ENCODE measurements at places on chromosomes 2 and 18. TPM values are rescaled to one million over a fixed set of nuclear protein-coding genes. Genes with fewer than 3 reads are reported as not detected.

- no peak for DNase-seq
Measured at GRCh38 chr2:65504814-65505697, 72.7 kb upstream of the SPRED2 start.

CREG2 gene
- 0.05 TPM for polyA plus RNA-seq

DNA sequence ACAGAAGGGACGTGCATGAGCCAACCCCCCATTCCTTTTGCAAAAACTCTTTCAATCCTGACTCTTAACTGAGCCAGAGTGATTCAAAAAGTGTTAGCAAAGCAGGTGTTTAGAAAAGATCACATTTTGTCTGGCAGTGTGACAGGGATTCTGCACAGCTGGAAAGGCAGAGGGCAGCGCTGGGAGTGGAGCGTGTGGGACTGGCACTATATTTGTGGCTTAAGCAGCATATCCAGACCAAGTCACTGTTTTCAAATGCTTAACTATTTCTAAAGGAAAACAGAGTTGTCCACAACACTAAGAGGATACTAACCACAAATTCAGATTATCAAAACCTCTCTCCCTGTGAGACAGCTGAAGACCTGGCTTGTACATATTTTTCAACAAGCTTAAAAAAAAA is 19.0 kb downstream of the CABYR start:
- DNase-seq = no peak

- DNase-seq = no peak
Measured at GRCh38 chr18:23939366-23939765, 75.2 kb upstream of the TTC39C start.

STPG4 gene
- polyA plus RNA-seq = not detected

ADRA2B gene
- 1.8 TPM for polyA plus RNA-seq

GRCh38 chr18:47150824-47151366 is 595 bp upstream of the HDHD2 start:
- DNase-seq = peak; percentile 41

FEV gene
- not detected for polyA plus RNA-seq

AQP12B gene
- polyA plus RNA-seq = not detected

TIGD1 gene
- 5.1 TPM for polyA plus RNA-seq

OTOS gene
- polyA plus RNA-seq = not detected

DNA sequence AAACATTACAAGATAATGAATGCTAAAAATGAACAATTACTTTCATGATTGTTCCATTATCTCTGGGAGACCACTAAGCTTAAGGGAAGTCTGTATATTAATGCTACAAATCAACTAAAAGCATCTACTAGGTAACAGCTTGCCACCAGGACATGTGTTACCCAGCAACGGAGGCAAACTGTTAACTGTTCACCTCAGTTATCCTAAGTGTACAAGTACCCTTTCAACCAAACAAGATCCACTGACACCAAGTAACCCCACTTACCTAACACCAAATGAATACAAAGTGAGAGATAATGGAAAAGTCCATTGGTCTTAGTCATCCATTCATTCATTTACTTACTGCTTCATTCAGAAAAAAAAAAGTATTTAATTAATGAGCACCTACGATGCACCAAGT is 54.7 kb upstream of the KIDINS220 start:
- DNase-seq = no peak

DNA sequence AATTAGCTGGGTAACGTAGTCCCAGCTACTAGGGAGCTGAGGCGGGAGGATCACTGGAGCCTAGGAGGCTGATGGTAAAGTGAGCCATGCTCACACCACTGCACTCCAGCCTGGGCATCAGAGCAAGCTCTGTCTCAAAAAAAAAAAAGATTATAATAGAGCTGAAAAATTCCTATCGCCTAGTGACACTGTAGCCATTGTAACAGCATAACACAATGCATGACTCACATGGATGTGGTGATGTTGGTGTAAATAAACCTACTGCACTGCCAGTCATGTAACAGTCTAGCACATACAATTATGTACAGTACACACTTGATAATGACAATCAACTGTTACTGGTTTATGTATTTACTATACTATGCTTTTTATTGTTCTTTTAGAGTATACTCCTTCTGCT is 39.6 kb downstream of the MGAT4A start:
- no peak for DNase-seq

CYP26B1 gene
- polyA plus RNA-seq = 1.5 TPM

GRCh38 chr2:11398750-11399437 is 54.5 kb upstream of the ROCK2 start:
- DNase-seq = no peak

- DNase-seq = no peak
Measured at GRCh38 chr2:102181919-102182635, 4.7 kb upstream of the IL1RL2 start.

GAL3ST2 gene
- 0.05 TPM for polyA plus RNA-seq

GRCh38 chr18:4658804-4659203 is 203.7 kb upstream of the DLGAP1 start:
- no peak for DNase-seq

- no peak for DNase-seq
Measured at GRCh38 chr2:119337749-119338148, 28.9 kb downstream of the C2orf76 start.

- peak; percentile 58 for DNase-seq
Measured at GRCh38 chr2:85785027-85785822, 31.4 kb downstream of the ATOH8 start.

DNA sequence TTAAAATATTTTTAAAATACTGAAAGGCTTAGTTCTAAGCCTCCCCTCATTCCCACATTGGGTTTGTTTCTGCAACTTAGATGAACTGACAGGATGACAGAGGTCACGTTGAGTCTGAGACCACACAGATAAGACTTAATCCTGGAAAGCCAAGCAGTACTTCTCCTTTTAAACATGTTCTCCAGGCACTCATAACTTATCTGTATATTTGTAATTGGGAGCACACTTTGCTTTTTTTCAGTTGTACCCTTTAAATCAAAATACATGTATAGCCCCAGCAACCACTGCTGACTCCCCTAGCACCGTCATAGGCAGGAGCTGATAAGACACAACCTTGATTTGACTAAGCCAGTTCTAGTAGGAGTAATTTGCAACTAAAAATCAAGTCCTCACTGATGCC is 394.8 kb downstream of the PID1 start:
- DNase-seq = no peak

- DNase-seq = no peak
Measured at GRCh38 chr2:168323529-168324021, 76.2 kb upstream of the STK39 start.

DNA sequence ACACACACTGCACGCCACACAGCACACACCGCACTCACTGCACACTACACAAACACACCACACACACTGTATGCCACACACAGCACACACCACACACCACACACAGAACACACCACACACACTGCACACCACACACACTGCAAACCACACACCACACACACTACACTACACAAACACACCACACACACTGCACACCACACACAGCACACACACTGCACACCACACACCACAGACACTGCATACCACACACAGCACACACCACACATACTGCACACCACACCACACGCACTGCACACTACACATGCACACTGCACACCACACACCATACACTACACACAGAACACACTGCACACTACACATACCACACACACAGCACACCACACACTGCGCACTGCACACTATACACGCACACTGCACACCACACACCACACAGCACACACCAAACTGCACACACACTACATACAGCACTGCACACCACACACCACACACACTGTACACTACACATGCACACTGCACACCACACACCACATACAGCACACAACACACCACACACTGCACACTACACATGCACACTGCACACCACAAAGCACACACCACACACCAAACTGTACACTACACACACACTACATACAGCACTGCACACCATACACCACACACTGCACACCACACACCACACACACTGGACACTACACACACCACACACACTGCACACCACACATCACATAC is 59.6 kb downstream of the ASB1 start:
- DNase-seq = no peak

- DNase-seq = peak; percentile 47
Measured at GRCh38 chr18:76708071-76708721, 114.2 kb upstream of the ZNF236 start.

GRCh38 chr2:164164602-164165001 is 428.8 kb upstream of the FIGN start:
- no peak for DNase-seq

GRCh38 chr2:235278771-235279355 is 215.0 kb upstream of the AGAP1 start:
- DNase-seq = no peak

GRCh38 chr2:128495996-128496547 is 177.4 kb upstream of the HS6ST1 start:
- DNase-seq = no peak

- no peak for DNase-seq
Measured at GRCh38 chr2:231715988-231716616, 7.8 kb downstream of the PTMA start.

SCYGR4 gene
- not detected for polyA plus RNA-seq

VAMP8 gene
- 25.5 TPM for polyA plus RNA-seq

GRCh38 chr18:37246779-37247340 is 318.7 kb downstream of the CELF4 start:
- no peak for DNase-seq

GRCh38 chr2:63056107-63057050 is 5.7 kb downstream of the OTX1 start:
- DNase-seq = no peak

FIGN gene
- polyA plus RNA-seq = 2.4 TPM

DNA sequence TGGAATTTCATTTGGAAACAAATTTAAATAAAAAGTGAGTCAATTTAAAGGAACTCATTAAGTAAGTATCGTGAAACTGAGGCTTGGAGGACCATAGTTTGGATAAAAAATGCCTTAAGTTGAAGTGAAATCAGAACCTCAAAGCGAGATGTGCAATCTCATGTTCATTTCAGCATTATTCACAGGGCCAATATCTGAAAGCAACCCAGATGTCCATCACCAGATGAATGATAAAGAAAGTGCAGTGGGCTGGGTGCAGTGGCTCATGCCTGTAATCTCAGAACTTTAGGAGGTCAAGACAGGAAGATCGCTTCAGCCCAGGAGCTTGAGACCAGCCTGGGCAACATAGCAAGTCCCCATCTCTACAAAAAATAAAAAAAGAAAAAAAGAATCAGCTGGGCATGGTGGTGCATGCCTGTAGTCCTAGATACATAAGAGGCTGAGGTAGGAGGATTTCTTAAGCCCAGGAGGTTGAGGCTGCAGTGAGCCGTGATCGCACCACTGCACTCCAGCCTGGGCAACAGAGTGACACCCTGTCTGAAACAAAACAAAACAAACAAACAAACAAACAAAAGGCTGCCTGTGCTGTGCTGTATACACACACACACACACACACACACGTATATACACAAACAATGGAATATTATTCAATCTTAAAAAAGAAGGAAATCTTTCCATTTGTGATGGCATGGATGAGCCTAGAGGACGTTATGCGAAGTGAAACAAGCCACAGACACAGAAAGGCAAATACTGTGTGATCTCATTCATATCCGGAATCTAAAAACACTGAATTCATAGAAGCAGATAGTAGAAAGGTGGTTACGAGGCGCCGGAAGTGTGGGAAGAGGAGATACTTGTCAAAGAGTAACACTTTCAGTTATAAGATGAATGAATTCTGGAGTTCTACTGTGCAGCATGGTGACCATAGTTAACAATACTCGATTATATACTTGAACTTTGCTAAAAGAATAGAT is 14.5 kb downstream of the SH3RF3 start:
- DNase-seq = no peak

DNA sequence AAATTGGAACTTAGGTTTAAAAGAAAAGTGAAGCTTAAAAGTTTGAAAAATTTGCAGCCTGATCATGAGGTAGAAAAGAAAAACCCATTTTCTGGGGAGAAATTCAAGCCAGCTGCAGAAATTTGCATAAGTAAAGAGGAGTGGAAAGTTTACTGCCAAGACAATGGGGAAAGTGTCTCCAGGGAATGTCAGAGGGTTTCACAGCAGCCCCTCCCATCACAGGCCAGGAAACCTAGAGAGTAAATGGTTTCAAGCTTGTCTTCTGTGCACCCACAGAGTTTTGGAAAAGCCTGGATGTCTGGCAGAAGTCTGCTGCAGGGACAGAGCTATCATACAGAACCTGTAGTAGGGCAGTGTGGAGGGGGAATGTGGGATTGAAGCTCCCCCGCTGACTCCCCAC is 254.0 kb upstream of the FSIP2 start:
- no peak for DNase-seq

TOGARAM2 gene
- 0.33 TPM for polyA plus RNA-seq

DNA sequence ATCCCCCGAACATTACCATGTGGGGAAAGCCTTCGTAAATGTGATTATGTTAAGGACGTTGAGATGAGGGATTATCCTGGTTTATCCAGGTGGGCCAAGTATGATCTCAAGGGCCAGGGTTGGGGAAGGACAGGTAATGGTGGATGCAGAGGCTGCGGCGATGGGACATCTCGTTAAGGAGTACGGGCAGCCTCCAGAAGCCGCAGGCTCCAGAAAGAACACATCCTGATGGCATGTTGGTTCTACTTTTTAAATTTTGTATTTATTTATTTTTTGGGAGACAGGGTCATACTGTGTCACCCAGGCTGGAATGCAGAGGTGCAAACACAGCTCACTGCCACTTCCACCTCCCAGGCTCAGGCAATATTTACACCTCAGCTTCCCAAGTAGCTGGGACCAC is 86.2 kb upstream of the RAB6C start:
- no peak for DNase-seq

ERBB4 gene
- polyA plus RNA-seq = 0.08 TPM

- DNase-seq = no peak
Measured at GRCh38 chr18:31269566-31269965, 48.4 kb upstream of the DSG1 start.

DNA sequence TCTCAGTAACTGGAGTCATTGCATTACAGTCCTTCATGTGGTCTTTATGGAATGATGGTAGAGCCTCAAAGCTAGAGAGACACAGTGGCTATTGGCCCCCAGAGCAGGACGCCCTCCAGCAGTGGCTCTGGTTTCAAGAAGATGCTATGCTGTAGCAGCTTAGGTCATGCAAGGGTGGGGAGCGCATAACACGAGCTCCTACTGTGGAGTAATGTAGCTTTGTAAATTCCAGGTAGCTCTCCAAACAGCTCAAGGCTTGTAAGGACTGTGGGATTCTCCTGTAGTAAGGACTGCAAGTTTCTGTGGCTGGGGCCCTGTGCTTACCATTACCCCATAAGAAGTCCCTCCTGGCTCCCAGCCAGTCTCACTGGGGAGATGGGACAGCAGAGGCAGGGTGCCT is 15.6 kb downstream of the APLF start:
- DNase-seq = no peak

MAPRE3 gene
- polyA plus RNA-seq = 34.3 TPM

CAPN14 gene
- polyA plus RNA-seq = 0.05 TPM

ANO7 gene
- 0.87 TPM for polyA plus RNA-seq

- no peak for DNase-seq
Measured at GRCh38 chr2:174877751-174878150, 113.5 kb upstream of the CHRNA1 start.

UGT1A10 gene
- polyA plus RNA-seq = not detected

Measured in ovary (tissue), 10 donors.